OCI-M1 (cell line): ENCODE measurements at places on chromosomes 11 and 22.

GRCh38 chr22:17977371-17977770 is 47.0 kb downstream of the MICAL3 start:
- no peak for DNase-seq

DNA sequence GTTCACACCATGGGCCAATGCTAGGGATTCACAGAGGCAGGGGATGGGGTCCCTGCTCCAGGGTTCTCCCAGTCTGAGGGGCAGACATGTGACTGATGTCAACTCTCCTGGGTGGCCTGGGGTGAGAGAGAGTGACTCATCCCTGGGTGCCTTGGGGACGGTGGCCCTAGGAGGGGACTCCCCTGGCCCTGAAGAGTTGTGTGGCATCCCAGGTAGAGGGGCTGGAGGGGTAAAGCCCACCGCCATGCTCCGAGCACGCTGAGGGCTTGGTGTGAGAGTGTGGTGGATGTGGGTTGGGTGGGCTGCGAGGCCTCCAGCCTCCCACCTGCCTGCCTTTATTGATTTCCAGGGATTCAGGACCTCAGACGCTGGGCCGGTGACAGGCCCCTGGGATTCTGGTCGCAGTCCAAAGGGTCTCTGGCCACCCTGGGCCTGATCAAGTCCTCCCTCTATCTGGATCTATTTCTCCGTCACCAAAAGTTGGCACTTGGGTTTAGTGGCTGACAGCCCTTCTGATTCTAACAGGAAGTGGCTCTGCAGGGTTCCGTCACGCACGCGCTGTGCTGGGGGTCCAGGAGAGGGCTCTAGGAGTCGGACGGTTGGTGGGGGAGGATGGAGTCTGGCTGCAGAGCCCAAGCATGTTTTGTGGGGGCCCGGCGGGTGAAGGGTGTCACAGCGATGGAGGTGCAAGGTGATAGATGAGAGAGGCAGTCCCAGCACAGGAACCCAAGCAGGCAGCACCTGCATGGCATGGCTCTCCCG is 27.3 kb upstream of the WNT7B start:
- no peak for DNase-seq

- no peak for DNase-seq
Observed at GRCh38 chr11:23423656-23424055, 563.4 kb upstream of the CCDC179 start.

- no peak for DNase-seq
Observed at GRCh38 chr22:35959121-35959800, 69.4 kb downstream of the RBFOX2 start.

DNA sequence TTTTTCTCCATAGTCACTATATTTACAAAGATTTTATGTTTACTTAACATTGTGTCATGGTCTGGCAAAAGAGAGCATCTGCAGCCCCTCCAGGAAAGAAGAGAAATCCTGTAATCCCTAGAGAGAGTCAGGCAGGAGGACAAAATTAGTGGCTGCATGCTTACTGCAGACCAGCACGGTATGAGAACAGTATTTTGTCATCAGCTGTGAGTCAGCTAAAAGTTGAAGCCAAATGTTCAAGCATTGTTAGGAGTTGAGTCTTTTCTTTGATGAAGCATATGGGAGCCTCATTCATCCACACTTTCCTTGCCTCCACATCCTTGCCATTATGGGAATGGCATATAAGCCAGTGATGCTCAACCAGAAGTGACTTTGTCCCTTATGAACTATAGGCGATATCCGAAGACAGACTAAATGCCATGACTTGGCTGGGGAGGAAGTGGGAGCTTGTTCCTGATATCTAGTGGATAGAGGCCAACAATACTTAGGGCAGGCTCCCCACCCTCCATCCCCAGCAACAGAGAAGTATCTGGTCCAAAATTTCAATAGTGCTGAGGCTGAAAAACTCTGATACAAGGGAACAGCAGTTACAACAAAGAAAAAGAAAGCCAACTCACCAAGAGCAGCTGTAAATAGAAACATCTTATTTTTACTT is 112.0 kb upstream of the OR5AK2 start:
- no peak for DNase-seq

- DNase-seq: no peak
Observed at GRCh38 chr11:44624761-44625221, 59.3 kb downstream of the CD82 start.
